Inflammatory macrophage treated with lipopolysaccharide for 4 hours (primary cell): ENCODE measurements at places on chromosomes 16 and 17.

DNA sequence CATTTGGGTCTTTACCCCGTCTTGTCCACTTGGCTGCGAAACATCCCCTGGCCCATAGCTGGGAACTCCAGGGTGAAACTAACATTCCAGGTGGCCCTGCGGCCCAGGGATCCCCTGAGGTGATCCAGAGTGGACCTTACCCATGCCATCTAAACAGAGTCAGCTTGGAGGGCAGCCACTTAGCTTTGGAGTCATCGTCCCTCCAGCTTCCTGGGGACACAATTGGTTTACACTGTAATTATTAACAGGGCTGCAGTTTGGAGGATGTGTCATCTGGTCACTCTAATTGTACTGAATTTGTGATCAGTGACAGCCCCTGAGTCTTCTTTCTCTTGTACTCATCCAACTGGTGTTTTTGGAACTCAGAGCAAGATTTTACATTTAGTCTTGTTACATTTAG lies 149.9 kb downstream of the ENGASE start:
- DNase-seq = no peak

DNA sequence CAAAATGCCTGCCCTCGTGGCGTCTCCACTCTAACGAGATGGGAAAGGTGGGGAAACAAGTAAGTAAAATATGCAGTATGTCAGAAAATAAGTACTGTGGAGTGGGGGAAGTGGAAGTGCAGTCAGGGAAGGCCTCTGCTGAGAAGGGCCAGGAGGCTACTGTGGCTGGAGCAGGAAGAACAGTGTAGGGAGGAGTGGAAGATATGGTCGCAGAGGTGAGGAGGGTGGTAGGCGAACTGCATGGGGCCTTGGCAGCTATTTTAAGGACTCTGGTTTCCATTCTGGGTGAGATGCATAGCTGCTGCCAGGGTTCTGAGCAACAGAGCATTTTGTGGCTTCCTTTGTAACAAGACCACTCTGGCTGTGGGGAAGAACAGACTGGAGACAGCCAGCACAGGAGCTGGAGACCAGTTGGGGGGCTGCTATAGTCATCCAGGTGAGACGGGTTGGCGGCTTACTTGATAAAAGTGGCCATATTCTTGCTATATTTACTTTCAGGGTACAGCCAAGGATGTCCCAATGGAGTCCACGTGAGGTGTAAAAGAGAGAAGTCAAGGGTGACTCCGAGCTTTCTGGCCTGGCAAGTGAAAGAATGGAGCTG lies 42.6 kb downstream of the CYTH1 start:
- peak; percentile 53 for DNase-seq

- DNase-seq = no peak
Measured at GRCh38 chr17:13182854-13183253, 165.0 kb upstream of the ELAC2 start.

DNA sequence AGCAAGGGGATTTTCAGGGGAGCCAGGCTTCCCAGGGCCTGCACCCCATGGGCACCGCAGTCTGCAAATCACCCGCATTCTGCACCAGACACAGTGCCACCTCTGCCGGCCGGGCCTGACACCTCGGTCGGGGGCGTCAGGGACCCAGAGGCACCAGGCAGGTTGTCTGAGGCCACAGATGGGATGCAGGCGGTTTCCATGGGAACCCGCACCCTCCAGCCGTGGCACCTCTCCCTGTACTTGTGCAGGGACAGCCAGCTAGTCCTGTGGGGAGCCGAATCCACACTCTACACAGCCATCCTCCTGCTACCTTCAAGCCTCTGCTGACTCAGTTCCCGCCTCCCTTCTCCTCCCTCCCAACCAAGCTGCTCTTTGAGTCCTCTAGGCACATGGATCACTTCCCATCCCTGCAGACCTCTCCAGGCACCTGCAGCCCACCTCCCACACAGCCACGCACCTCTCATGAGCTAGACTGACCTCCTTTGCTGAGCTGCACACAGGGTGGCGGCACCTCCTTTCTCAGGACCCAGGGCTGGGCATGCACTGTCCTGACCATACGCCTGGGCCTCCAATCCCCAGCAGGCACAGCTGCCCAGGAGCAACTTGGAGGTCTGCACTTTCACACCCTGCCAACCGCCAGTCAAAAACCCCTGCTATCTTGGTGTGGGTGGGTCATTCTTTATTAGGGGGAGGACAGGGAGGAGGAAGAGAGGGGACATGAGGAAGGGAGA lies 119.5 kb downstream of the C16orf78 start:
- DNase-seq = no peak

- no peak for DNase-seq
Measured at GRCh38 chr17:42200706-42201457, 6.6 kb upstream of the GHDC start.

DNA sequence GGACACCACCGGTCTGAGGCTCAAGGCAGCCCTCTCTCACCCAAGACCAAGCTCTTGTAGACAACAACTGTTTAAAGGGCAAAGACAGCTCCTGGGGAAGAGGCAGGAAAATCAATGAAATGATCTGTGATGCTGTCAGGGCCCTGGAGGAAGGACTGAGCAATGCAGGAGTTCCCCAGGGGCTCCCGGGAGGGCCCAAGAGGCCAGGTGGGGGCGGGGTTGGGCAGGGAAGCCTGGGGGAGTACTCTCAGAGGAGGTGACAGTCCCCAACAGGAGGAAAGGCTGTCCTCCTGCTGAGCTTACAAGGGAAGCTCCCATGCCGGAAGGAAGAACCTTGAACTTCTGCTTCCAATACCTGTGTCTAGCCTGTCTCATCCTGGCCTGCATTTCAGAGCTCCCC lies 8.3 kb upstream of the NOS2 start:
- DNase-seq = peak; percentile 61

DNA sequence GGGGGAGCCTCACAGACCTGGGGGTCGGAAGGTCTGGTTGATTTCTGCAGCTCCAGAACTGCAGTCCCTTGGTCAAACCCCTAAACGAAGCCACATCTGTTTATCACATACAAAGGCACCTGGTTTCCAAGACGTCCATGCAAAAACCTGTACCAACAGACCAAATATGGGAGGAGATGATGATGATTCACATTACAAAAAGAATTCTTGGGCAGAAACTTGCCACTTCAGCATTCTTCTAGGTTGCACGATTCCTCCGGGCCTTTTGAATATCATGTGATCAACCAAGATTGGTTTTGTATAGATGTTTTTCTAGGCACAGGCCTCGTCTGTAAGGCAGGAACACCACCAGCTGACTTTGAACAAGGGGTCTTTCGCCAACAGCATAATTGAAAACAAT lies 466.3 kb downstream of the SOX9 start:
- DNase-seq = no peak

- DNase-seq = no peak
Measured at GRCh38 chr17:21140911-21141310, 14.1 kb downstream of the DHRS7B start.

DNA sequence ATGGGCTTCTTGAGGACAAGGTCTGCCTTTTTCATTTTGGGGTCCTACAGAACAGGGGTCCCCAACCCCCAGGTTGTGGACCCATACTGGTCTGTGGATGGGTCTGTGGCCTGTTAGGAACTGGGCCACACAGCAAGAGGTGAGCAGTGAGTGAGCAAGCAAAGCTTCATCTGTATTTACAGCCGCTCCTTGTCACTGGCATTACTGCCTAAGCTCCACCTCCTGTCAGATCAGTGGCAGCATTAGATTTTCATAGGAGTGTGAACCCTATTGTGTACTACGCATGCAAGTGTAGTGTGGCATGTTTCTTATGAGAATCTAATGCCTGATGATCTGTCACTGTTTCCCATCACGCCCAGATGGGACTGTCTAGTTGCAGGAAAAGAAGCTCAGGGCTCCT lies 33.9 kb downstream of the ERN1 start:
- DNase-seq = no peak

- DNase-seq = peak; percentile 74
Measured at GRCh38 chr17:79836972-79837887, 2.0 kb downstream of the CBX4 start.
